Choroid plexus epithelial cell (primary cell): ENCODE measurements at places on chromosomes 1 and 21.

GRCh38 chr21:42558846-42559245, 45.2 kb downstream of the SLC37A1 start:
- no peak for DNase-seq

DNA sequence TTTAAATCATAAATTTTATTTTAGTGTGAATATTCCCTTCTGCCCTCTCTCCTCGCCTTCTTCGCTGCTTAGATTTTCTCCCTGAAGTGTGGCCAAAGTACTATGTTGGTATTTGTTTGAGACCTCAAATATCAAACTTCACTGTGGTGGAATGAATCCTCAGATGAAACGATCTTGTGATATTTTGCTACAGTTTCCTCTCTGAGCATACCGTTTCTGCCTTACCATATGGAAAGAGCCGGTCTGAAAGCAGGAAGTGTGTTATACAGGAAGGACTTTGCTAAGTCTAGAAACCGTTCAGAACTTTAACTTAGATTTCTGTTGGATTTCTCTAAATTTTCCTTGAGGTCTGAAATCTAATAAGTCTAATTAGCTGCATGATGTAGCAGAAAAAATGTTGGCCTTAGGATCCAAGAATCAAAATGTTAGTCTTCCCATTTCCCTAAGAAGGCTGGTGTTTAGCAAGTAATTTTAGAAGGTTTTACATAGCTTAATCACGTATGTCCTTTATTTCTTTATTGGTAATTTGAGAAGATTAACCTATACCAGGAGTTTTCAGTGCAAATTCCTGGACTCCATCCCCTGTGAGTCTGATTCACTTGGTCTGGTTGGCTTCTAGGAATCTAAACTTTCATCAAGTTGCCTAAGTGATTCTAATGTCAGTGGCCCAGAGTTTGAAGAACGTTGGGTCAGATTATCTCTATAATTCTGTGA, 30.7 kb downstream of the SDCCAG8 start:
- DNase-seq, result peak; percentile 65

DNA sequence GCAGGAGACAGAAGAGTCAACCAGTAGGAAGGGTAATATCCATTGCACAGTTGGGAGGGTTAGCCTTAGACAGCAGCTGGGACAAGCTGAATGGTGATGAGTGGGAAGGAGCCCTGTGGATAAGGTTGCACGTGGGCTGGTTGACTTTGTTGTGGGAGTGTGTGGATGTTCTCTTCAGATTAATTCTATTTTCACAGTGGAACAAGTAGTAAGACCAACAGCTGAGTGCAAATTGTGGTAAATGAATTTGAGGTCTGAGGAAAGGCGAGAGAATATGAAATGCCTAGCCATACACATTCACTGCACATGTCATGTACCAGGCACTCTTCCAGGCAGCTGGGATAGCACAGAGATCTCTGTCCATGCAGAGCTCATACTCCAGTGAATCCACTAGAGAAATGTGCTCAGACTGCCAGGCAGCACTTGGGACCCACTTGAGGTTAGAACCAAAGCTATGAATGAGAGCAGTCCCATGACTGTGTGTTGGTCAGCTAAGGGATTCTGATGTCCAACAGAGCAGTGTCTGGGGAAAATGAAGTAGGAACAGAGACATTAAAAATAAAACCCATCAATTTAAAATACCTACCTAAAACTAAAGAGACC, 25.2 kb upstream of the VTCN1 start:
- no peak for DNase-seq

DNA sequence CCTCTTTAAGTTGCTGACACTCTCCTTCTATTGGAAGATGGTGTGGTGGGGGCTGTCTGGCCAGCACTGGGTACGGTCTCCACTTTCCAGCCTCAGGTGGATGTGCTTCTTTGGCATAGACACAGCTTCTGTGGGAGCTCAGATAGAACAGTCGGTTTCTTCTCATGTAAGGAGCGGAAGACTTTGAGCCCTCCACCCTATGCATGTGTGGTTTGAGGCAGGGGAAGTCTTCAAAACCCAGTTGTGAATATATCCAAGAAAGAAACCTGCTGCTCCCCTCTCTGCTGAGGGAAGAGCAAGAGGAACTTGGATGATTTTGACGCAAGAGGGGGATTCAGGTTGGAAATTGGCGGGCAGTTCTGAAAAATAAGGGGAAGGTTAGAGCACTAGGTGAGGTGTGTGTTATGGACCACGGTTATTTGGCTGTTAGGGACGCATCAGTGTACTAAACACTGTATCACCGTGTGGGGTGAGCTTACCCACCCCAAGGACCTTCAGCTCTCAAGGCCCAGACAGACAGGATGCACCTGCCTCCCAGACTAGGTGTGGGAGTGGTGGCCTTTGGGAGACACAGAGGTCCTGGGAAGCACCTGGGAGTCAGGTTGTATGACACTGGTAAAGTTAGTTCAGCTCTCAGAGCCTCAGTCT, 36.2 kb downstream of the IL6R start:
- no peak for DNase-seq

DNA sequence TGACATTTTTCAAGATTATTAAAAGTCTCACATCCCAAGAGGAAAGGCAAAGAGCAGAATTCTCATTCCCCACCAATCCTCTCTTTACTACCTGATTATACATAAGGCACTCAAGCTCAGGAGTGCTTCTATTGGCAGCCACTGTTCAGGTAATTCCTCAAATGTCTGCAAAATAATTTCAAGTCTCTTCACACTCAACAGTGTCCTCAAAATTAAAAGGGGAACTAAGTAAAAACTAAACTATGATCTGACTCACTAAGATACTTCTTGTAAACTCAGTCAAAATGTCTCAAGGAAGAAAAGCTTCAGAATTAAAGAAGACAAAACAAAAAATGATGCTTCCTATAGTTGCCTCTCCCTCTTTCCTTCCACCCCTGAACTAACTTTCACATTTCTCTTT, 135.6 kb downstream of the GPATCH2 start:
- no peak for DNase-seq

DNA sequence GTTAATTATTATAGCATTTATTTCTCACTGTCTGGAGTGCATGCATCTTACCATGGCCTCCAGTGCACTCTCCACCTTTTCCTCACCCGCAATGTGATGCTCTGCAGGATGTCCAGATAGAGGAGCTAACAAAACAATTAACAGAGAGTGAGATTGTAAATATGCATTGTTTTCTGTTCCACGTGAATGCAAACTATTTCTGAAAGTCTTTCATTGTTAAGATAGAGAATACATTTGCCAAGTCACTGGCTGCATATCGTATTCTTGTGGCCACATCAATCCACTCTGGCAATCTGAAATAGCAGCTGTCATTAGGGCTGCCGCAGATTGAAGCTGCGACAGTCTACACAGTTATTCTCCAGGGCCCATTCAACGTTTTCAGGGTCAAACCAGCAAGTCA, 143.8 kb downstream of the DUSP10 start:
- no peak for DNase-seq

DNA sequence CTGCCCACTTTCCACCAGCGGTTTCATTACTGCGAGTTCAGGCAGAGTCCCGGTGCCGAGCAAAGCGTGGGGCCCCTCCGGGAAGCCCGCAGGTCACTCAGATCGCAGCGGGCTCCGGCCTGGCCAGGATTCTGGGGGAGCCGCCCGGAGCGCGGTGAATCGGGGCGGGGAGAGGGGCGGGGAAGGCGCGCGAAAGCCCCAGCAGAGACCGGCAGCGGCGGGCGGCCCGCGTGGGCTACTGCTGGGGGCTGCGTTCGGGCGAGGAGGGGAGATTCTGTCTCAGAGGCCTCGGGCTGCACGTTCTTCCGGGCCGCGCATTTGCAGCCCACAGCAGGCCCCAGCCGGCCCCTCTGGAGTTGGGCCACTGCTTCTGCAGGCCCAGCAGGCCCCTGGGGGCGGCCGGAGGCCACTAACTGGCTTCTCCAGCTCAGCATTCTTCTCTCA, 64.7 kb downstream of the SCCPDH start:
- peak; percentile 32 for DNase-seq

DNA sequence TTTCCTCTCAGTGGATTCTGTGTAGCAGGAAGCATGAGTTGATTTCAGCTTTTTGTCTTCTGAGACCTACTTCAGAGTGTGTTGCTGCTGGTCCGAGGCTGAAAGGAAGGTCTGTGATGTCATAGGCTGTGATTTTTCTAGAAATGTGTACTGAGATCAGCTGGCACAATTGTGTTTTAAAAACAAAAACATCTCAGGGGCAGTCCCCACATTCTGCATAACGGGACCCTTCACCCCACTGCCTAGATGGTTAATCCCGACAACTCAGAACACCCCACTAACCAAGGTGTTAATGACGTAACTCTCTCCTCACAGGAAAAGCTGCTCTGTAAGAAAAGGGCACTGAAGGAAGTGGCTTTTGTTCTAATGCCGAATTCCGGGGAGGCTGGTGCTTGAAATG, 59.8 kb upstream of the PPP2R5A start:
- no peak for DNase-seq

DNA sequence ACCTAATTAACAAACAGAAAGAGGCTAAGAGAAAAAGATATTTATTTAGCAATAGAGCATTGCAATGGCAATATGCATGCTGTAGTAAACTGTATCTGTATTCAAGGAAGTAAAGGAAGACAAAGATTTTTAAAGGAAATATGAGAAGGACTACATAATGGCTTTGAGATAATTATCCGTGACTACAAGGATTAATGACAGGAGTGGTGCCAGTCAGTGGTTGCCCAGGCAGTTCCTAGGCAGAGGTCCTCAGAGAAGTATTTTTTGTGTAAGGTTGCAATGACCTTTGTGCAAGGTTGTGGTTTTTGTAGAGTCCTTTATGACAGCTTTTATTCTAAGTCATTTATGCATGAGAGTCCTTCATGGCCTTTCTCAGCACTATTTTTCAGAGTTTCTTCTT, 711.1 kb upstream of the CHRM3 start:
- no peak for DNase-seq

DNA sequence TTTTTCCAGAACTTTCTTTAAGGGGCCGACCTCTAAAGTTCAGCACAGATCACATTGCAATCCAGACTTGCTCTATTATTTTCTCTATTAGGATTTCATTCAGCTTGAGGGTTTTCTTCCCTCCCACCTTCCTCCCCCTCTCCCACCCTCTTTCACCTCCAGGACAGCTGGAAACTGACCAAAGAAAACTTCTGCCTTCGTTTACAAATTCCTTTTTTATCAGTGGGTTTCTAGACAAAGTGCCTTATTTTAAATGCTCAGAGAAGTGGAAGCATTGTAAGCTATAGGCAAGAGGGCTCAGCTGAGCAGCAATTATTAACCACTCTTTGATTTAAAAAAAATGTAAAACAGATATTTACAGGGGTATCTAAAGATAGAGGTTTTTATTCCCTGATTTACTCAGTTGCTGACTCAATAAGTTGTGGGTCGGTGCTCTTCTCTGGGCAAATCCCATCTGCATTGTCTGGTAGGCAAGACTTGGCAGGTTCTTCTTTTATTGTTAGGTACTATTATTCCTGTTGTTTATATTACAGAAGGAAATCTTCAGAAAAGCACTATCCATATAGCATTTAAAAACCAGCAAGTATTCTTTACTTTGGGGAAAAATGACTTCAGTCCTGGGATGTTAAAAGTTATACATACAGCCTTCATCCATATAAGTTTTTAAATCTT, 277.0 kb upstream of the C1orf105 start:
- peak; percentile 93 for DNase-seq

- no peak for DNase-seq
These were observed 137.8 kb downstream of the HIVEP3 start for GRCh38 chr1:41780916-41781315.

DNA sequence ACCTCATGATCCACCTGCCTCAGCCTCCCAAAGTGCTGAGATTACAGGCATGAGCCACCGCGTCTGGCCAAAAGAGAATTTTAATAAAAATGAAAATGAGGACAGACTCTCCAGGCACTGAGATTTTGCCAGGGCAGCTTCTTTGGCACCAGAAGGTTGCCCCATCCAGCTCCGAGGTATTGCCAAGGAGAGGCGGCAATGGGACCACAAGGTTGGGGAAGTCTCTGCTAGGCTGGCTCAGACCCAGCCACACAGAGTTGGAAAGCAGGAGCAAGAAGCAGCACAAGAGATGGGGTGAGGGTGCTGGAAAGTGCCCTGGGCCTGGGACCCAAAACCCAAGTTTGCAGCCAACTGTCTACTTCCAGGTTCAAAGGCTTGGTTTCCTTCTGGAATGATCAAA, 200.9 kb downstream of the HHIPL2 start:
- no peak for DNase-seq

GRCh38 chr1:119762409-119762808, 6.3 kb downstream of the HMGCS2 start:
- DNase-seq, result no peak

GRCh38 chr1:115114308-115114707, 25.0 kb upstream of the TSPAN2 start:
- DNase-seq, result peak; percentile 51

GRCh38 chr1:226804907-226805759, 65.3 kb upstream of the PSEN2 start:
- DNase-seq, result no peak

- peak; percentile 85 for DNase-seq
These were observed 8.0 kb downstream of the SDHB start for GRCh38 chr1:17045634-17046333.

- no peak for DNase-seq
These were observed 33.0 kb downstream of the MRAP start for GRCh38 chr21:32331444-32332305.

DNA sequence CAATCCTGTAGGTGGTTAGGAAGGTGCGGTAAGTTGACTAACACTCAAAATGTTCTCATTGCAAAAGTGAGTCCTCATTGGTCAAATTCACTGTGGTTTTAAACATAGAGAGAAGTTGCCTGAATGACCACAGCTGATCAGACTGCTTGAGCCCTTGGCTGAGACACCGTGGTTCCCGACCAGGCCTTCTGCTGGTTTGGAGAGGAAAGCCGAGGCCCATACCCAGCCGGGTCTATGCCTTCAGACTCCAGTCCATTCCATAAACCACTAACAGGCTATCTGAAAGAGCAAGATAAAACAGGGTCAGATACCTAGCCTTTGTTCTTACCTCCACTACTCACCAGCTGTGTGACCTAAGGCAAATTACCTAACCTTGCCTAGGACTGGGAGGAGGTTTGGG, 133.9 kb downstream of the LMX1A start:
- no peak for DNase-seq

DNA sequence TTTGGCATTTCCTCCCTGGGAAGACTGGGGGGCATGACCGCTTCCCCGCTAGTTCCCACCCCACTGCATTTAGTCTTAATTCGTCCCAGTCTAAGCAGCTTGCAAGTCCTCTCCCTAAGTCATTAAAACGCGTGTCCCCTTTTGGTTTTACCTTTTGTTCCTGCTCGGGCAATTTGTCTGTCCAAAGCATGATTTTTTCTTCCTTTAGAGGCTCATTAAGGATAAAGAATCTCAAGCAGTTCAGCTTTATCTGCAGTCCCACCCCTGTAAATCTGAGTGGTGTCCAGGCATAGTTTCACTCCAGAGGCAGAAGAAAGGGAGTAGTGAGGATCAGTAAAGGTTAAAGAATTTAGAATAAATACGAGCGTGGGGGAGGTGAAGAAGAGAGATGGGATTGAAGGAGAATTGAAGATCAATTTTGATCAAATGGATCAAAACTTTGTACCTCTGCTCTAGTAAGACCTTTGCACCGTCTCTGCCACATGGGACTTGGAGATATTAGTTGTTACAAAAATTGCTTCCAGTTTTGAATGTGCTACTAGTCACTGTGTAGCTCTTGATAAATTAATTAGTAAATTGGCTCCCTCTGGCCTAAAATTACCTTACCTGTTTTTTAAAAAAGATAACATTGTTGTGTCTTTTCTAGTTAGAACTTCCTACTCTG, 989 bp upstream of the ETV3 start:
- DNase-seq, result peak; percentile 86
